Pancreas (tissue), 10 donors: ENCODE measurements at places on chromosomes 7 and 10. TPM values are rescaled to one million over a fixed set of nuclear protein-coding genes. Genes with fewer than 3 reads are reported as not detected.

DNA sequence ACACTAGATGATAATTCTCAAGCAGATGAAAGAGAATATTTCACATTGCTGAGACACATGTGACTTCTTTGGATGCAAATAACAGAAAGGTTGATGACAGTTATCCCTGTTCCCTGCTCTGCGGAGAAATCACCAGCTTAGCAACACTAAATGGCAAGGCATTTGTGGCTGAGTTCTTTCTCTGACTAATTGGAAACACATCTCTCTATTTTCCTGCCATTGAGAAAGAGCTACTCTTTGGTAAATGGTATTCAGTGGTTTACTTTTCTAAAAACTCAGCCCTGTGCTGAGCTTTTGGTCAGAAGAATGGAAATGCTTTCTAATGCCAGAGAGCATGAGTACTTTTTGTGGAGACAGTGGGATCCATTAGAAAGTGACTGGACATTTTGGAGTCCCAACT is 771.4 kb downstream of the LRMDA start:
- no peak for DNase-seq

DNA sequence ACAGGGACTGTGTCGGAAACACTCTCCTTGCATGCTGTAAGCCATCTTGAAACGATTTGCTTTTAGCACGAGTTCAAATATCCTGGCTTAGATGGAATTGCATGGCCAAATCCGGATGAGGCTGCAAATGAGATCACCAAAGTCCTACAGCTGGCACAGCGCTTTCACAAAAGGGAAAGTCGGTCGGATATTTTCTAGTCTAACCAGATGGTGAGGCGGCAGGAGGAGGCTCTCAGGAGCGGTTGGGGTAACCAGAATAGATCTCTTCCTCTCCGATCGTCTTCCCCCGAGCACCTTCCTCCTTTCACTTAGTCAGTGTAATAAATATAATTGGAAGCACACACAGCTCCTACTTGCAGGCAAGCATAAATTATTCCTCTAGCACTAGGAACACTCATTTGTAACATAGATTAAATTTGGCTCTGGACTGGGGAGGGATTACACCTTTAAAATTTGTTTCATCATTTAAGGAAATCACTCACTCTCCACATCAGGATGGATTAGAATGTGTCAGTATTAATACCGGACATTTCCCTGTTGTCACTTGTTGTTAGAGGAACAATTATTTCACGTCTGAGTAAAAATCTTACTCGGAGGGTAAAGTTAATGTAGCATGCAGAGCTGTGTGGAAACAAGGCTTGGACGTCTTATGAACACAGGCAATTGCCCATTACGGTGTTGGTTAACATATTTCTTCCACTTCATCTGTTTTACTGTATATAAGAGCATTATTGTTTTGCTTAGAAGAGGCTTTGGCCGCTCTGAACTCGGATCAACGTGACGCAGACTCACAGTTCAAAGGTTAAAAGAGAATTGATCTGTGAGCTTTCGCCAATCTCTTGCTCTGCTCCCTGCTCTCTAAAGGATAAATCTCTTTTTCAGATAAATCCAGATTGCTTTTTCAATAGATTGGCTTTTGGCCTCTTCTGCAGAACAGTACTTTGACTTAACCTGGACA is 857.9 kb downstream of the TYW1 start:
- no peak for DNase-seq

- DNase-seq, result no peak
Measured at GRCh38 chr10:94673614-94674321, 9.8 kb upstream of the CYP2C18 start.

Gene CTAGE8
- total RNA-seq, result 2.6 TPM

DNA sequence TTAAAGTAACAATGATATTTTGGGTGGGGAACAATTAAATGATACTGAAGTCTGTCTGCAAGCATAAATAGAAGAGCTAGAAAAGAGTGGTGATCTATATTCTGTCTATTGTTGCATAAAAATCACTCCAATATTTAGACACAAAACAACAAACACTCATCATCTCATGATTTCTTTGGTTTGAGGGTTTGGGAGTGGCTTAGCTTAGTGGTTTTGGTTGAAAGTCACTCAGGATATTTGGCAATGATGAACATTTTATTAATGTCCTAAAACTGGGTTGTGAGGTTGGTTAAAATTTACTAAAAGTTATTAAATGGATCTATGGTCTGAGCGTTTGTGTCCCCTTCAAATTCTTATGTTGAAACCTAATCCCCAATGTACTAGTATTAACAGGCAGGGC is 54.7 kb upstream of the EGFR start:
- DNase-seq, result no peak

- DNase-seq, result no peak
Measured at GRCh38 chr10:124130198-124130900, 37.0 kb upstream of the CHST15 start.

DNA sequence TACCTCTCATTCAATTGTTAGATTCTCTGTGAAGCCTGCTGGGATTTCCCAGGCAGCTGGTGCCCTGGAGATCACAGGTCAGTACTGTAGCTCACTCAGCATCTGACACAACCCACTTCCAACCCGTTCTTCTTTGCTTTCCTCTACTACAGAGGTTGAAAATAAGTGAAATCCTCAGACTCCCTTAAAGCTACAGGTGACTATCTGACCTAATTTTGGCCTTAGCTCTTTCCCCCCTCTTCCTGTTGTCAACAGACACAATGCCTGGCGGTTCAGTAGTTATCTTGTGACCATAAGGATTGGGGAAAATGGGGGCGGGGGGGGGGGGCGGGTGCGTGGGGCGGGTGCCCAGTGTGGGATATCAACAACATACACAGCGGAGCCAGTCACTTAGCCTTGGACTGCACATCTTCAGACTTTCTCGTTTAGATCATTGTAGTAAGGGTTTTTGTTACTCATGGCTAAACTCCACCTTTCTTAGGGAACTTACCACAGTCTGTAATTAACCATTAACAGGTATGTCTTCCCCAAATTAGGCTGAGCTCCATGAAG is 37.8 kb downstream of the MTPN start:
- no peak for DNase-seq

- no peak for DNase-seq
Measured at GRCh38 chr10:59623133-59624121, 86.2 kb downstream of the SLC16A9 start.
